Caki2 (cell line): ENCODE measurements at places on chromosomes 7 and 10. TPM values are rescaled to one million over a fixed set of nuclear protein-coding genes. Genes with fewer than 3 reads are reported as not detected.

The TUBB8 gene
- not detected in 2 replicates for total RNA-seq

The TCAF2 gene
- total RNA-seq = 0.78 and 2.5 TPM in 2 replicates

The TRA2A gene
- total RNA-seq = 12.6 and 32.5 TPM in 2 replicates

The CDHR1 gene
- total RNA-seq = 0.64 TPM in 1 of 2 replicates, not detected in the other

The GPR141 gene
- not detected in 2 replicates for total RNA-seq

The CLDN15 gene
- 0.81 and 0.93 TPM in 2 replicates for total RNA-seq

The FANK1 gene
- total RNA-seq = 6.8 and 8.5 TPM in 2 replicates

The FAM25A gene
- total RNA-seq = not detected in 2 replicates

The FKBP6 gene
- total RNA-seq = not detected in 2 replicates

The ACSM6 gene
- 0.10 TPM in 1 of 2 replicates, not detected in the other for total RNA-seq

The LIPJ gene
- total RNA-seq = not detected in 2 replicates

The HECW1 gene
- total RNA-seq = 14.0 and 35.3 TPM in 2 replicates

The PLEKHA1 gene
- 42.6 and 58.2 TPM in 2 replicates for total RNA-seq

The C10orf143 gene
- total RNA-seq = 4.8 TPM in 1 of 2 replicates, not detected in the other

The TMEM139 gene
- 79.0 and 102 TPM in 2 replicates for total RNA-seq

The MRLN gene
- not detected in 2 replicates for total RNA-seq

The SFR1 gene
- 15.6 and 20.8 TPM in 2 replicates for total RNA-seq

The FAM180A gene
- total RNA-seq = 0.84 TPM in 1 of 2 replicates, not detected in the other

The MBL2 gene
- total RNA-seq = 0.17 TPM in 1 of 2 replicates, not detected in the other

The CCL24 gene
- total RNA-seq = not detected in 2 replicates

The C7orf25 gene
- total RNA-seq = 12.2 and 14.4 TPM in 2 replicates

The PNLIPRP3 gene
- not detected in 2 replicates for total RNA-seq

The FOXI2 gene
- total RNA-seq = not detected in 2 replicates

The CTTNBP2 gene
- total RNA-seq = not detected in 2 replicates

The RNLS gene
- total RNA-seq = 1.5 and 19.1 TPM in 2 replicates

The AKR1C8 gene
- 4.3 TPM in 1 of 2 replicates, not detected in the other for total RNA-seq

The UCMA gene
- not detected in 2 replicates for total RNA-seq

The AP4M1 gene
- 25.8 and 28.1 TPM in 2 replicates for total RNA-seq
